ENCODE measurements at places on chromosomes 12 and 14.
A peak's percentile ranks its signal among the peaks of the same experiment; 100 is the strongest.

- DNase-seq: no peak
Measured at GRCh38 chr14:56094076-56094475, 24.1 kb upstream of the PELI2 start.

DNA sequence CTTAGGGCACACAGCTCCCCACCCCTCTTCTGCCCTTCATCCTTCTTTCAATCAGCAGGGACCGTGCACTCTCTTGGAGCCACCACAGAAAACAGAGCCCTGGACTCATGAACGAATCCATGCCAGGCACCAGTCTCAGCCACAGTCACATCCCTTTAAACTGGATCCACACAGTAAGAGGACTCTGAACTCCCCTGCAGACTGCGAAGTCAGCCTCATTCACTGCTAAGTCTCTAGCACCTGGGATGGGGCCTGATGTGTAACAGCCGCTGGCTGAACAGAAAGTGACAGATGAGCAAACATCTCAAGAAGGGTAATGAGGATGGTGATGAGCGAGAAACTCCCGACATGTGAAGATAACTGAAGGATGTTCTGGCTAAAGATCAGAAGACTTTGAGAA, 45.8 kb upstream of the IQSEC3 start:
- DNase-seq: no peak

GRCh38 chr12:131455581-131456110, 255.2 kb upstream of the SFSWAP start:
- no peak for DNase-seq

GRCh38 chr12:103583008-103583407, 4.1 kb upstream of the STAB2 start:
- no peak for DNase-seq

DNA sequence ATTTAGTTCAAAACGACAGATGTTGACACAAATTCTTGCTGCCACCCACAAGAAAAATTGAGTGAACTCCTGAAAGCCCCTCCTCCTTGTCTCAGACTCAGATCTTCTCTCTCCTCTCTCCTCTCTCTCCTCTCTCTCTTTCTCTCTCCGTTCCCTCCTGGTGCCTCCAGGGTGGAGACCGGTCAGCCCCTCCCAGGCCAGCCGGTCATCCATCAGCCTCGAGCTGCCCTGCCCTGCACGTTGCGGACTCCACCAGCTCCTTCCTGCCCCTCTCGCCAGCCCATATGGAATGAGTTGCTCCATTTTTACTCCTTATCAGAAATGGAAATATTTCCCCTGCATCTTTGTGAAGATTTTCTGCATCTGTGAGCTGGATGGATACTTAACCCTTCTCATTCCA, 103.8 kb downstream of the TBX5 start:
- no peak for DNase-seq

- no peak for DNase-seq
Measured at GRCh38 chr12:103399986-103400385, 95.8 kb downstream of the C12orf42 start.

DNA sequence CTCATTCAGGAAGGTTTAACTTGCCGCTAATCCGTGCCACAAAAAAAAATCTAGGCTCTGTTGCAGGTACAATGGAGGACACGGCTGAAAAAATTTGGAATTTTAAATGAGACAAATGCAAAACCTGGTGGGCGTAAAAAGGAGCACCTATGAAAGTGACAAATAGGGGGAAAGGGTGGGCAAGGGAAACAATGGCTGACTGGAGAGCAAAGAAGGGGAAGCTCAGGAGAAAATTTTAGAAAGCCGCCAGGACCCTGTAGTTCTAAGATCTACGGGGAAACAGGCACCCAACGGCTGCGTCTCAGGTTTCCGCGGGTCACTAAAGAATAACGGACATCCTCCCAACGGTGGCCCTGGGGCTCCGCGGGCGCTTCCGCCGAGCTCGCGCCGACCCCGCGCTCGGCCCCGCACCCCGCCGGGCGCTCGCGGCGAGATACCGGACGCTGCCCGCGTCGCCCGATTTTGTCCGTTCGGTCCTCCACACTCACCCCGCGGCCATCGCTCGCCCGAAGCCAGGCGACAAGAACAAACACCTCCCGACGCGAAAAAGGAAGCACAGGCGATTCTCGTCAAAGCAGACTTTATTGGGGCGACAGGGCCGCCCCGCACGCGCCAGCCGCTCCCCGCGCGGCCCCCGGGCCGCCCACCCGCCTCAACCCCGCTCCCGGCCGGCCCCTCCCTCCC, 1.1 kb upstream of the YY1 start:
- peak; percentile 49 for DNase-seq

DNA sequence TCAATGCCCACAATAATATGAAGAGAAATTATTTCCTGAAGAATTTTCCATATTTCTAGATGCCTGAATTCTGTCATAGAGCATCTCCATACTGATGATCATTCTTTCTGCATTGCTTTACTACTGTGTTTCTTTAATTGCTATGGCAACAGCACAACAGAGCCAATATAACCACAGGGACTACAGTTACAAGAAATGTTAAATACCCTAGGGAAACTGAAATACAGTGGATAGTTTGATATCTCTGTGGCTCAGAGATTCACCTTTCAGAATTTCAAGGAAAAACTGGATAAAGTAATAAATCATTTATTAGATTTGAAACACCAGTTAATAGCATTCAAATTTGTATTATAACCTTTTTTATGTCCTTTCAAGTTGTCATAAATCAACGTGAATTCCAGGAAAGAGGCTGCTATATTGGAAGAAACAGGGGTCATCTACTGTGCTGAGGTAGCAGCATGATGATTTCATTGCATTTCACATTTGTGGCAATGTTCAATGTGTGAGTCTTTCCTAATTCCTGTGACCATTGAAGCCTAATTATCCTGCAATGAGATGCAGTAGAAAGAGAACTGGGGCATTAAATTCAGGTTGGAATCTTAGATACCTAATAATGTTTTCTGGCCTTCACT, 267.1 kb downstream of the LRFN5 start:
- DNase-seq: no peak

DNA sequence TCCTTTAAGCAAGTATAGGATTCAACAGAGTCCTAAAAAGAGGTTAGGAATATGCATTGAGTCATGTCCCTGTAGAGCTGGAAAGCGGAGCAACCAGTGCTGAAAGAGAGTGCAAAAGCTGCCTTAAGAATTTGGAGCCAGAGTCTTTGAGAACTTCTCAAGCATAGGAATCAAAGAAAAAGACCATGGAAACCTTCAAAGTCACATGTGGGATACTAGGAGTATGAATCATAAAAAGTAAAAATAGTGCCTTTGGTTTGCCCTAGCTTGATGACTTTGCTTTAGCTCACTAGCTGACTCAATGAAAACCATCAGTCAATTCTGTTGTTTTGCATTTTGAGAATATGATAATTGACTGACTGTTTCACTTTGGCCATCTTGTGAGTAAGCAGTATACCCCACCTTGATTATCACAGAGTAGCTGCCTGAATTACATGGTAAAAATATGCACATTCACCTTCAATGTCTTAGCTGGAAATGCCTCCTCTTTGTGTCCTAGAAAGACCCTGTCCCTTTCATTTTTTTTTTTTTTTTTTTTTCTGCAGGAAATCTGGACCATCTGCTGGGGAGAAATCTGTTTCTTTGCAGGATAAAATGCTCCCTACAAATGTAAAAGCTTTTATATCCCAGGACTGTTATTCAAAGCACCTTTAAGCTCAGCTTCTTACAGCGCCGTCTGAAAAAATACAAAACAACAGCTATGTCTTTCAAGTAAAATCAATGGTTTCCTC, 248.6 kb upstream of the KRR1 start:
- no peak for DNase-seq

DNA sequence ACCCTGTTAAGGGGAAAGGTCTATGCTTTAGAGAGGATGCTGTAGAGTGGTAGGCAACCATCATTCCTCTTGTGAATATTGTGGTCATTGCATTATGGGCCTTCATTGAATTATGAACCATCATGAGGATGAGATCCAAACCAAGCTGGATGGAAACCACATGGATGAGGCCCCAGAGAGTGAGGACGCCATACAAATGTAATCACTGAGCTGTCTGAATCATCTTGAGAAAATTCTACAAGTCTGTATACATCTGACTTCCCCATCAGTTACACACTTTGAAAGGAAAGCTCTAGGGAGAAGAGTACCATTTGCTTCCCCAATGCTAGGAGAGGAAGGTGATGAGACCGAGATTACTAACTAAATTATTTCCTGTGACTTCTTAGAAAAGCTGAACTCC, 172.9 kb downstream of the CACNA1C start:
- no peak for DNase-seq

- no peak for DNase-seq
Measured at GRCh38 chr12:125988545-125988944, 923.3 kb downstream of the AACS start.

- no peak for DNase-seq
Measured at GRCh38 chr14:34345718-34346465, 116.1 kb downstream of the SPTSSA start.

All from CD4-positive, alpha-beta T cell treated with Interleukin-15 for 4 hours (primary cell).